ENCODE measurements at places on chromosomes 4 and X. TPM values are rescaled to one million over a fixed set of nuclear protein-coding genes. Genes with fewer than 3 reads are reported as not detected.

GRCh38 chr4:54945838-54946237 is 179.6 kb downstream of the KDR start:
- H3K4me1 ChIP-seq, result no peaks in the 10 kb centered on the region
- H3K36me3 ChIP-seq, result no peaks in the 10 kb centered on the region
- no peak overlapping the region for H3K27ac ChIP-seq
- H3K27me3 ChIP-seq, result 0 out of 2 replicates have a peak, but pooled peaks cover 7% of the 10 kb centered on the region
- no peak for DNase-seq

- H3K4me3 ChIP-seq, result no peak overlapping the region
- H3K4me1 ChIP-seq, result no peaks in the 10 kb centered on the region
- no peak for DNase-seq
- no peak overlapping the region for H3K27ac ChIP-seq
- no peaks in the 10 kb centered on the region for H3K36me3 ChIP-seq
Observed at GRCh38 chr4:62449538-62449937, 1249.4 kb downstream of the ADGRL3 start.

DNA sequence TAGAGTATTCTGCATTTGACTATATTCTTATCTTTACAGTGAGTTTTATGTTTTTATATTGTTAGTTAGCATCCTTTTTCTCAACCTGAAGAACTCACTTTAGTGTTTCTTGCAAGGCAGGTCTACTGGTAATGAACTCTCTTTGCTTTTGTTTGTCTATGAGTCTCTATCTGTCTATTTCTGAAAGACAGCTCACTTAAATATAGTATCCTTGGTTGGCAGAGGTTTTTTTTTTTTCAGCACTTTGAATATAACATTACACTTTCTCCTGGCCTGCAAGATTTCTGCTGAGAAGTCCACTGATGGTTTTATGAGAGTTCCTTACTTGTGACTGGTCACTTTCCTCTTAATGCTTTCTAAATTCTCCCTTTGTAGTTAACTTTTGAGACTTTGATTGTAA is 32.8 kb upstream of the C4orf54 start:
- H3K4me1 ChIP-seq, result no peaks in the 10 kb centered on the region
- H3K27me3 ChIP-seq, result no peaks in the 10 kb centered on the region
- no peak overlapping the region for H3K27ac ChIP-seq
- H3K36me3 ChIP-seq, result no peaks in the 10 kb centered on the region
- no peak for DNase-seq

DNA sequence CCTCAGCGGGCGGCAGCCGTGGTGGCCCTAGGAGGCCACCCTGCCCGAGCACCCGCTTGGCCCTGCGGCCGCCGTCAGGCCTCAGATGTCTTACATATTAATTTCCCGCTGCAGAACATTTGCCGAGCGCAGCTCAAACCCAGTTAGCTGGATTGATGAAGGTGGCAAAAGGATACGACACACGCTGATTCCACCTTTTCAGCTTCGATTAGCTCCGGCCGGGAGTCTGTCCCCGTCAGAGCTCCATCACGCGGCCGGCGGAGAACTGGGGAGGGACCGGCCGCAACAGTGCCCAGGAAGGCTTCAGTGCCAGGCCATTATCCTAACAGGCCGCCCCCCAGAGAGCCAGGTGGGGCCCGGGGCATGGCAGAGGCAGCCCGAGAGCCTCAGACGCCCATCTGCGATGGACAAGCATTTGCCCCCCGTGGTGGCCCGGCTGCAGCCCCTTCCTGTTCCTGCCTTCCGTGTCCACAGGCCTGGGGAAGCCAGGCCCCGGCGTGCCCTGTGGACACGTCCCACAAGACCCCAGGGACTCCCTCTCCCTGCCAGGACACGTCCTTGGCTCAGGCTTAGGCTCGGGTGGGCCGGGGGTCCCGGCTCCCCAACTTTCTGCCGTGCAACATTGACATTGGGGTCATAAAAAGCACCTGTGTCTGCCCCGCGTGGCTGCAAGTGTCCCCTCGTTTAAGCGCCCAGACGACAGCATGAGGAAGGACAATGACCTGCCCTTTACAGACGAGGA is 133.8 kb upstream of the NKX1-1 start:
- no peak for DNase-seq
- no peaks in the 10 kb centered on the region for H3K4me1 ChIP-seq
- no peak overlapping the region for H3K4me3 ChIP-seq
- H3K27me3 ChIP-seq, result no peaks in the 10 kb centered on the region

DNA sequence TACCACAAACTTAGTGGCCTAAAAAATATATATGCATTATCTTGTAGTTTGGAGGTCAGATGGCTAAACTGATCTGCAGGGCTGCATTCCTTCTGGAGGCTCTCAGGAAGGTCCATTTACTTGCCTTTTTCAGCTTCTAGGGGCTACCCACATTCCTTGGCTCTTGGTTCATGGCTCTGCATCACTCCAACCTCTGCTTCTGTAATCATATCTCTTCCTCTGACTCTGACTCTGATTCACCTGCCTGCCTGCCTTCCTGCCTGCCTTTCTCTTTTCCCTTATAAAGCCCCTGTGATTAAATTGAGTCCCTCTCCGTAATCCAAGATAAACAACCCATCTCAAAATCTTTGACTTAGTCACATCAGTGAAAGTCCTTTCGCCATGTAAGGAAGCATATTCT is 25.0 kb upstream of the FRMPD4 start:
- no peak overlapping the region for H3K27ac ChIP-seq
- H3K36me3 ChIP-seq, result no peaks in the 10 kb centered on the region
- DNase-seq, result no peak
- H3K4me3 ChIP-seq, result no peak overlapping the region
- no peaks in the 10 kb centered on the region for H3K4me1 ChIP-seq
- no peaks in the 10 kb centered on the region for H3K27me3 ChIP-seq

DNA sequence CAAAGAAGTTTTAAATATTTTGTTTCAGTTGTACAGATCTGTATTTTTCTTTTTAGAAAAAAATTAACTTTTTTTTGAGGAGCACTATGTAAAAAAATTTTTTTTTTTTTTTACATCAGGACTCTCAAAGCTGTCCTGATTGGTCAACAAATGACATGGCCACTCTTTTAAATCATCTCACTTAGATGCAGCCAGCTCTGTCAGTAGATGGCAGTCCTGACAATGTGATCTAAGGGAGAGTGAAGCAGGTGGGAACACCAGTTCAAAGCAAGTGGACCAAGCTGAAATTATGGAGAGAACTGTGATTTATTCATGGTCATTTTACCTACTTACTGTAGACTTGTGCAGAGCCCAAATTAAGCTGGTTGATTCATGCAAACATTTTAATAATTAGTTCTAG is 174.7 kb upstream of the GPRIN3 start:
- H3K27me3 ChIP-seq, result no peaks in the 10 kb centered on the region
- H3K27ac ChIP-seq, result no peak overlapping the region
- H3K36me3 ChIP-seq, result no peaks in the 10 kb centered on the region
- peak; percentile 68 for DNase-seq
- no peaks in the 10 kb centered on the region for H3K4me1 ChIP-seq

- no peak for DNase-seq
- H3K4me3 ChIP-seq, result no peak overlapping the region
- no peaks in the 10 kb centered on the region for H3K27me3 ChIP-seq
- no peak overlapping the region for H3K27ac ChIP-seq
- no peaks in the 10 kb centered on the region for H3K36me3 ChIP-seq
- H3K4me1 ChIP-seq, result no peaks in the 10 kb centered on the region
Observed at GRCh38 chrX:9117851-9118250, 83.9 kb upstream of the FAM9B start.

Gene SHISA3
- not detected for total RNA-seq

- peak overlapping the region; percentile 99 for H3K27ac ChIP-seq
- DNase-seq, result no peak
- peaks cover 36% of the 10 kb centered on the region for H3K4me1 ChIP-seq
- H3K4me3 ChIP-seq, result no peak overlapping the region
- no peaks in the 10 kb centered on the region for H3K27me3 ChIP-seq
- peaks cover 25% of the 10 kb centered on the region for H3K36me3 ChIP-seq
Observed at GRCh38 chrX:45709381-45709780, 508.7 kb upstream of the DIPK2B start.

GRCh38 chr4:3322059-3322550 is 29.3 kb downstream of the RGS12 start:
- DNase-seq, result no peak
- H3K4me1 ChIP-seq, result no peaks in the 10 kb centered on the region
- H3K27me3 ChIP-seq, result no peaks in the 10 kb centered on the region
- H3K27ac ChIP-seq, result no peak overlapping the region
- H3K4me3 ChIP-seq, result no peak overlapping the region

- H3K4me1 ChIP-seq, result no peaks in the 10 kb centered on the region
- no peaks in the 10 kb centered on the region for H3K36me3 ChIP-seq
- H3K4me3 ChIP-seq, result no peak overlapping the region
- no peaks in the 10 kb centered on the region for H3K27me3 ChIP-seq
- DNase-seq, result no peak
Observed at GRCh38 chr4:94370533-94371254, 28.1 kb upstream of the HPGDS start.

- H3K4me3 ChIP-seq, result no peak overlapping the region
- H3K36me3 ChIP-seq, result no peaks in the 10 kb centered on the region
- no peak overlapping the region for H3K27ac ChIP-seq
- H3K4me1 ChIP-seq, result peaks cover 12% of the 10 kb centered on the region
Observed at GRCh38 chrX:9378980-9379696, 85.7 kb upstream of the TBL1X start.

GRCh38 chrX:151754047-151754429 is 19.5 kb downstream of the CNGA2 start:
- peaks cover 7% of the 10 kb centered on the region for H3K4me1 ChIP-seq
- H3K36me3 ChIP-seq, result no peaks in the 10 kb centered on the region
- no peak overlapping the region for H3K4me3 ChIP-seq
- peak; percentile 10 for DNase-seq

Gene WDR17
- total RNA-seq, result 0.20 TPM

DNA sequence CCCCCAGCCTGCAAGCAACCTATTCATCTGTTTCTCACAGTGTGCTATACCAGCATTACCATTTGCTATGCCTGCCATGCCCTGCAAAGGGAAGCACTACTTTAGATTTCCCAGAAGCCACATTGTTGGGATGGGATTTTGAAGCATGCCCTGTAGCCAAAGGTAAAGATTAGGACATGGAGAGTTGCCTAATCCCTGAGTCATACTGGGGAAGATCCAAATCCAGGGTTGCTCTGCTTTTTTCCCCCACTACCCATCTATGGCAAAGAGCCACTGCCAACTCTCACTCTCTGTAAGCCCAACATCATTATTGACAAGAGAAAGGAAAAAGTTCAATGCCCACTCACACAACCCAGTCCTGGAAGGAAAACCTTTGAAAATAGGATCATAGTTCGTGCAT is 36.7 kb upstream of the TMEM164 start:
- no peak overlapping the region for H3K4me3 ChIP-seq
- no peaks in the 10 kb centered on the region for H3K4me1 ChIP-seq
- H3K27ac ChIP-seq, result no peak overlapping the region

DNA sequence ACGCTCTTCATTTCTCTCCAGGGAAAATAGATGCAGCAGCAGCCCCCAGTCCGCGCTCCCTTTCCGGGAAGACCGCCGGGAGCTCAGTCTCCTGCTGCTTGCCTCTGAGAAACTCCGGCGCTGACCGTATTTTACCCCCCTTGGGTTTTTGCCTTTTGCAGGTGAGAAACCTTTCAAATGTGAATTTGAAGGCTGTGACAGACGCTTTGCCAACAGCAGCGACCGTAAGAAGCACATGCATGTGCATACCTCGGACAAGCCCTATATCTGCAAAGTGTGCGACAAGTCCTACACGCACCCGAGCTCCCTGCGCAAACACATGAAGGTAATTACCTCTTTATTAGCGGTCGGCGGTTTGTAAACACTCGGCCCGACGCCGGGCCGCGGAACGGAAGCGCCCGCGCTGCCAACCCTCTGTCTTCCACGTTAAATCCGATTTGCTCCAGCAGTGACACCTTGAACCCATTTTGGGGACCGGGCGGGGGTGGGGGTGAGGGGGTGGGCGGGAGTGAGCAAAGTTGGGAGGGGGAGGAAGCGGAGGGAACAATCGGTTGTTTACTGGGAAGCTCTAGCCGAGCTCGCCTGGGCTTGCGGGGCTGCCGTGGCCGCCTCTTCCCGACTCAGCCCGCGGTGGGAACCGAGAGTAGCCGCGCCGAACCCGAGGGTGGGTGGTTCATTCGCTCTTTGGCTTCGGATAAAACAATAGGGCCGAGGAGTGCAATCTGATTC is 3.0 kb downstream of the ZIC3 start:
- no peaks in the 10 kb centered on the region for H3K4me1 ChIP-seq
- no peaks in the 10 kb centered on the region for H3K27me3 ChIP-seq
- DNase-seq, result no peak
- H3K36me3 ChIP-seq, result no peaks in the 10 kb centered on the region
- H3K4me3 ChIP-seq, result no peak overlapping the region

Gene BRS3
- not detected for total RNA-seq

DNA sequence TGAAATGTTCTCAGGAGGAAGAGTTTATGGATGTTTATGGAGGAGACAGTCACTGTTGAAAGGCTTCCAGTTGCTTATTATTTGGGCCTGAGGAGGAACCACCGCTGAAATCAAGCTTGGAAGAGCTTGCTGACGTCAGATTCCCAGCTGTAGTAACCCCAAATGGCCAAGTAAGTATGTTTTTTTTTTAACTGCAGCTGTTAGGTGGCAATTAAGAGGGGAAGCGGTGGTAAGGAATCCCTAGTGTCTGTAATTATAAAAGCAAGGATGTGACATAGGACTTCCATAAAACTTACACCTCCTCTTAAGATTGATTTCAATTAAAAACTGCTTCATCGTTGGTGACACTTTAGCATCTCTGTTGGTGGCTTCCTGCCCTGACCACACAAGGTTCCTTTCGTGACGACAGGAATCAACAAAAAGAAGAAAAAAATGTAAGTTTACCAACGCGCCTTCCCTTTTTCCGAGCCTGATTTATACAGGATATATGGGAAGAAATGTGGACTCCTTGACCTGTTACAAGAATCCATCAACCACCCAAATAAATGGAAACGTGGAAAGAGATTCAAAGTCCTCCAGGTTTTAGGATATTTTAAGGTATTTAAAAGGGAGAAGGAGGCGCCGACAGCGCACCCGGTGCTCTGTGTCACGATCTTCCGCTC is 884 bp downstream of the RELL1 start:
- H3K27ac ChIP-seq, result peak overlapping the region; percentile 65
- no peaks in the 10 kb centered on the region for H3K27me3 ChIP-seq
- peaks cover 24% of the 10 kb centered on the region for H3K4me1 ChIP-seq
- no peaks in the 10 kb centered on the region for H3K36me3 ChIP-seq
- peak overlapping the region; percentile 66 for H3K4me3 ChIP-seq

Gene TEX11
- 0.10 TPM for total RNA-seq

Gene RHOXF2B
- not detected for total RNA-seq

GRCh38 chr4:7103031-7103606 is 35.3 kb upstream of the GRPEL1 start:
- peak overlapping the region; percentile 82 for H3K4me3 ChIP-seq
- no peaks in the 10 kb centered on the region for H3K36me3 ChIP-seq
- peaks cover 20% of the 10 kb centered on the region for H3K4me1 ChIP-seq
- peak overlapping the region; percentile 53 for H3K27ac ChIP-seq

GRCh38 chr4:151489462-151490203 is 80.7 kb downstream of the FHIP1A start:
- H3K27me3 ChIP-seq, result no peaks in the 10 kb centered on the region
- H3K36me3 ChIP-seq, result no peaks in the 10 kb centered on the region
- DNase-seq, result no peak
- peaks cover 17% of the 10 kb centered on the region for H3K4me1 ChIP-seq

GRCh38 chr4:165364452-165365080 is 14.2 kb upstream of the CPE start:
- no peak for DNase-seq
- H3K27me3 ChIP-seq, result no peaks in the 10 kb centered on the region

GRCh38 chr4:7140692-7141069 is 51.7 kb upstream of the SORCS2 start:
- H3K4me3 ChIP-seq, result no peak overlapping the region
- no peak for DNase-seq
- no peak overlapping the region for H3K27ac ChIP-seq
- H3K27me3 ChIP-seq, result no peaks in the 10 kb centered on the region
- H3K36me3 ChIP-seq, result no peaks in the 10 kb centered on the region

- H3K4me3 ChIP-seq, result no peak overlapping the region
- no peaks in the 10 kb centered on the region for H3K36me3 ChIP-seq
- no peaks in the 10 kb centered on the region for H3K4me1 ChIP-seq
- no peaks in the 10 kb centered on the region for H3K27me3 ChIP-seq
- no peak overlapping the region for H3K27ac ChIP-seq
- DNase-seq, result peak; percentile 42
Observed at GRCh38 chr4:102449751-102450352, 51.3 kb upstream of the NFKB1 start.

All from HCT116 (cell line).